Head of caudate nucleus (tissue), 42 donors: ENCODE measurements at places on chromosomes 7 and 10.

DNA sequence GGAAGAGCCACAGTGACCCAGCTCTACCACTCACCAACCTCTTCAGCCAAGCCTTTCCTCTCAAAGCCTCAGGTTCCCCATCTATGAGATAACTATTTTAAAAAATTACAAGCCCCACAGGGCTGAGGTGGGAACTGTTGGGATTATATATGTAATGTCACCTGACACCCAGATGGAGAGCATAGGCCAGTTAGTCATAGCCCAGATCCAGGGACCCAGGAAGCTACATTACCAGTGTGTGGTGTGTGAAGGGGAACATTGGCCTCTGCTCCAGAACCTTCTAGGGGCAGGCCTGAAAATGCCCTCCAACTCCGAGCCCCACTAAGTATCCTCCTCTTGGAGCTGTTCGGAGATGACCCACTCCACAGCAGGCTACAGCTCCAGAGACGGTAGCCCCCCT, 162.4 kb downstream of the NRF1 start:
- DNase-seq: no peak

DNA sequence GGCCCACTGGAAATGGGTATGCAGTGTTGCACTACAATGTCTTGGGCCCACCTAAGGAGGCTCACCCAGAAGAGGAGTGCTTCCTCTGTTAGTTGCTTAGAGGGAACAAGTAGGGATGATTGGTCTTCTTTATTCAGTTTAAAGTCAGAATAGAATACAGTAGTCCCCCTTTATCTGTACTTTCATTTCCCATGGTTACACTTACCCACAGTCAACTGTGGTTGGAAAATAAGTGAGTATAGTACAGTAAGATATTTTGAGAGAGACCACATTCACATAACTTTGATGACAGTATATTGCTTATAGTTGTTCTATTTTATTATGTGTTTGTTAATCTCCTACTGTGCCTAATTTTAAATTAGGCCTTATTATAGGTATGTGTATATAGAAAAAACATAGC, 151.4 kb downstream of the COL28A1 start:
- no peak for DNase-seq

DNA sequence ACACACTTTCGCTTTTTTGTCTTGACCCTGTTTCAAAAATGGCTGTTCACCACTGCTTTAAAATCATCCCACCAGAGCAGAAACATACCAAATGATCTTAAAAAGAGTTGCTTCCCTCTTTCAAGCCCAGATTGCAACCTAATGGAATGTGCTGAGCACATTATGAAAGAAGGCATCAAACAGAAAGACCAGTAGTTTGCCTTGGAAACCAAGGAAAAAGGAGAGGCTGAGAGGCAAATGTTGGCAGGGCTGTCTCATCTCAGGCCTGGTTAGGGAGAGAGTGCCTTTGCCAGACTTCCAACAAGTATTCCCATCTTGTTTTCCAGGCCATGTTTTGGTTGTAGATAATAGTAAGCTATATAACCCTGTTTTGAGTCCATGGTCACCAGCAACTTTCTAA, 64.3 kb downstream of the ABCB4 start:
- DNase-seq: no peak

- DNase-seq: no peak
Measured at GRCh38 chr7:90033850-90034249, 120.4 kb upstream of the STEAP1 start.

- DNase-seq: no peak
Measured at GRCh38 chr10:48512861-48513260, 92.0 kb downstream of the ARHGAP22 start.

- DNase-seq: no peak
Measured at GRCh38 chr7:79529214-79529880, 75.9 kb upstream of the MAGI2 start.

DNA sequence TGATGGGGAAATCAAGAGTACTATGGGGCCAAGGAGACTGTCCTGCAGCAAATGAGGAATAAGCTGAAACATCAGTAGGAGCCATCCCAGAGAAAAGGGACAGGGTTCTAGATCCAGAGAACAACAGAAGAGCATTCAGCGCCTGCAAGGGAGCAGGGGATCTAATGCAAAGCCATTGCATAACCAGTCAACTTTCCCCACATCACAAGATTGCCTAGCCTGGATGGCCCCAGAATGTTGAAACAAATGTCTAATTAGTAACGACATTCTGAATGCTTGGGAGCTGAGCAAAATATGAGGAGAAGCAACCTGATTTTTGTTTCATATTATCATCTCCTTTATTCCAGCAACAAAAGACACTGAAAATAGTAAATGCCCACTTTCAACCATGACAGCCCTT, 2.7 kb upstream of the MPP7 start:
- no peak for DNase-seq

- no peak for DNase-seq
Measured at GRCh38 chr10:31792745-31793144, 135.9 kb downstream of the ARHGAP12 start.

GRCh38 chr10:132802694-132803320, 16.9 kb upstream of the NKX6-2 start:
- no peak for DNase-seq

DNA sequence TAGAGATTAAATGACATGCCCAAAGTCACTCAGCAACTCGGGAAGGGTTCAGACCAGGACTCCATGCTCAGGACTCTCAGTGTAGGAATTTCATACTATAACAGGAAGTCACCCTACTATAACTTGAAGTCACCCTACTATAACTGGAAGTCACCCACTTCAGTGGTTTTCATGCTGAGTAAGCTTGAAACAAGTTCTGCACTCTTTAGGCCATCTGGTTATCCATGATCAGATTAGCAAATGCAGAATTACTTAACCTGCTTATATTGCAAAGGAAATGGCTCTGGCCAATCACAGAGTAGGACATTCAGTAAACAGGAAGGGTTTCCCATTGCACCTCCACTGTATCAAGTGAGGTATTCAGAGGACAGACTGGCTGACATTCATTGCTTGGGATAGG, 1240.4 kb downstream of the GATA3 start:
- DNase-seq: no peak

DNA sequence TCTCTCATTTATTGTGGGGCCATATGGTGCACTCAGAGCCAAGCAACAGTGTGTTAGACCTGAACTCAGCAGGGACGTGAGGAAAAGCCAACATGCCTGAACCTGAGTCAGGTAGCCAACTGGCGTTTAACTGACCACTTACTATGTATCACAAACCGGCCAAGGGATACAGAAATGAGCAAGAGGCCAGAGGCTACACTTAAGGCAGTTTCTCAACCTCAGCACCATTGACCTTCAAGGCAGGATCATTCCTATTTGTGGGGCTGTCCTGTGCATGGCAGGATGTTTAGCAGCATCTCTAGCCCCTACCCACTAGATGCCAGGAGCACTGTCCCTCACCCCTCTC, 103.5 kb upstream of the NANOS1 start:
- DNase-seq: no peak

- DNase-seq: no peak
Measured at GRCh38 chr10:69473304-69473990, 22.2 kb downstream of the TSPAN15 start.

DNA sequence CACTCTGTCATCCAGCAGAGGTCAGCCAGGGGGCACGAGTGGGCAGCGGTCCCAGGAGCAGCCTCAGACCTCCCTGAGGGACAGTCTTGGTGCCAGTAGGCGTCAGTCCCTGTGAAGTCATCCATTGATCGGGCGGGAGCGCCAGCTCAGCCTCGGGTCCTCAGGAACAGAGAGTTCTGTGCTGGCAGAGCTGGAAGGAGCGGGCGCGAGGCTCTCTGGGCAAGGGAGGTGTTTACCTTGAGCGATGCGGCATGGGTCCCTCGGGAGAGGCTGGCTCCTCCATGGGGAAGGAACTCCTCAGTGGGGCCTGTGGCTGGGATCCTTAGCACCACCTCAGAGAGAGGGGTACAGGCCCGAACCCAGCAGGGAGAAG, 101.1 kb upstream of the PPIF start:
- DNase-seq: peak; percentile 77

GRCh38 chr7:145850636-145851035, 266.0 kb upstream of the CNTNAP2 start:
- no peak for DNase-seq

DNA sequence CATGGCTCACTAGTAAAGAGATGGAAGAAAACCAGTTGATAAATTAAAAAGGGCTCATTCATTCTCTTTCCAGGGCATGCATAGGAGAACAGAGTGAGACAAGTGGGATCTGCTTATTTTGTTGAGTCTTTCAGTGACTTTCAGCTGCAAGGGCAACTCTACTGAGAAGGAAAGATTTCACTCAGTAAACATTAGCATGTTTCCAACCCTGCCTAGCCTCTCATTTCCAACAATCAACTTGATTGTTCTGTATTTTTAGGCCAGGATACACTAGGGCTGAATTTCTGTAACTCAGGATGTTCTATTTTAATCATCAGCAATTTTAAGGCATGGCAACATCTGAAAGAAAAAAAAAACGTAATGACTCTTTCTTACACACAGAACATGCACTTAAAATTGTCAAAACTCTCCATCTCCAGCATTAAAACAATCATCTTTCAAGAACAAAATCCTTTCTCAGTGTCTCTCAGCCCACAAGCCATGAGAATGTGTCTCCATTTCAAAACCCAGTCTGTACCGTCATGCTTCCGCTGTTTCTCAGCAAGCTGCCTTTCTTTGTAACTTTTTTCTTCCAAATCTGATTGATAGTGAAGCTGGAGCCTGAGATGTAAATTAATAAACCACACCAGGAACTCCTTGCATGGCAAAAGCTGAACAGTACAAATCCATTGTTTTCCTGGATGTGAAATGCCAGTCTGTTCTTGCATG, 147.2 kb upstream of the KLF14 start:
- no peak for DNase-seq

DNA sequence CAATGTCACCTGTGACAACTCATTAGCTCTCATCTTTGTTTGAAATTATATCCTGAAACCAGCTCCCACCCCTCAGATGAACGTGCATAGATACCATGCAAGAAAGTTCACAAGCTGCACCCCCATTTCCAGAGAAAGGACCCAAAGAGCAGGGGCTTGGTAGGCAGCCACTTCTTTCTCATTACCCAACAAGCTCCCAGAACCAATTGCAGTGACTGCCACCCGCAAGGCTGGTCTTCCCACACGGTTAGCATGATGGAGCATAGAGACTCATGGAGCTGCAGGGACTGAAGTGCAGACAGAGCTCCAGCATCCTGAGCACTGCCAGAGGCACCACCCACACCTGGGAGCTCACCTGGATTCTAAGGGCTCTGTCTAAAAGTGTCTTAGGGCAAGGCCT, 28.5 kb downstream of the FRMPD2 start:
- no peak for DNase-seq

DNA sequence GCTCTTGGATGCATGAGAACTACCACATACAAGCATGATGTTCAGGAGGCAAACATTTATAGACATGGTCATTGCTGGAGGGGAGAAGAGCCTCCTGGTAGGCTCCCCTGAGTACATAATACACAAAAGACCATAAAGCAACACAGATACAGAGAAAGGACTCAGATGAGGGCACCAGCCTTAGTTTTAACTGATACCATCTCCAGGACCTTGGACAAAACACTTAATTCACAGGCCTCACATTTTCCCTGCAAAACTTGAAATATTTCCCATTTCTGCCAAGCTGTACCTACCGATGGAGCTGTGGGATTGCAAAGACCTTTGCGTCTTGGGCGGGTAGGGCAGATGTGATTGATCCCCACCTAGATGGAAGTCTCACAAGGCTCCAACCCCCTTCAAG, 16.7 kb upstream of the ZNF488 start:
- no peak for DNase-seq
